Stimulated activated CD8-positive, alpha-beta memory T cell treated with anti-CD3 and anti-CD28 coated beads, Interleukin-4, amount 100 ng/mL, for 24 hours (primary cell): ENCODE measurements at places on chromosomes 6 and 20.

- DNase-seq, result no peak
Observed at GRCh38 chr6:38591439-38591838, 48.3 kb downstream of the BTBD9 start.

GRCh38 chr6:129504456-129504855 is 205.5 kb downstream of the ARHGAP18 start:
- DNase-seq, result no peak

GRCh38 chr6:166712286-166713228 is 85.5 kb upstream of the RPS6KA2 start:
- no peak for DNase-seq

GRCh38 chr20:57883761-57884160 is 173.9 kb upstream of the PMEPA1 start:
- no peak for DNase-seq

GRCh38 chr6:142648036-142648451 is 296.9 kb downstream of the HIVEP2 start:
- no peak for DNase-seq

DNA sequence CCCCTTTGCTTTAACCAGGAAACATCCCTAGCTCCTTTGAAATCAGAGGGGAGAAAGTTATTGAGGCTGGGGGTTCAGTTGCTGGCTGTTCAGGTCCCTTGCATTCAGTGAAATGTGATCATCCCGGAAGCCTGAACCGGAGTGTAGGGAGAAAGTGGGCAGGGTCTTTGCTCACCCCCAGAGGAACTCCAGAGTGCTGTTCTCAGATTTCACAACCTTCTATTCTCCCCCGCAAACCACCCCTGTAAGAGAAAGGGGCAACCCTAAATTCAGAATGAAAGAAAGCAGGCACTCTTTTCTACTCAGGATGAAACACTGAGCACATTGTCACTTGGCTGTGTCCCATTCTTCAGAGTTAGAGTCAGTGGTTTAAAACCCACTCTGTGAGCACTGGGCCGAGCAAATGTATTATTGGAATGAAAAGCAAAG is 139.8 kb downstream of the KHDC1L start:
- DNase-seq, result no peak

DNA sequence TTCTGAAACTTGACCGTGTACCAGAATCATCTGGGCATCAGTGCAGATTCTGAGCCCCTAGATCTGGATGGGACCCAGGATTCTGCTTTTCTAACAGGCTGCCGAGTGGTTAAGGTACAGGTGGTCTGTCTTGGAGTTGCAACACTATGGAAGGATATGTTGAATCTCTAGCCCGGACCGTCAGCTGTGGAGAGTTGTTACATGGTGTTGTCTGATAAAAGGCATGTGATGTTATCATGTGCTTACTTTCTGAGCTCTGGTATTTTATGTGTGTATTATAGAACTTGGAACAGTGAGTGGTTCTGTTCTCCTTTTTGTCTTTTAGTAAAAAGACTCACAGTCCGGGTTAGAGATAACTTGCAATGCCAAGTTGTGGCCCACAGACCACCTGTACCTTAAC is 123.0 kb downstream of the JARID2 start:
- no peak for DNase-seq

DNA sequence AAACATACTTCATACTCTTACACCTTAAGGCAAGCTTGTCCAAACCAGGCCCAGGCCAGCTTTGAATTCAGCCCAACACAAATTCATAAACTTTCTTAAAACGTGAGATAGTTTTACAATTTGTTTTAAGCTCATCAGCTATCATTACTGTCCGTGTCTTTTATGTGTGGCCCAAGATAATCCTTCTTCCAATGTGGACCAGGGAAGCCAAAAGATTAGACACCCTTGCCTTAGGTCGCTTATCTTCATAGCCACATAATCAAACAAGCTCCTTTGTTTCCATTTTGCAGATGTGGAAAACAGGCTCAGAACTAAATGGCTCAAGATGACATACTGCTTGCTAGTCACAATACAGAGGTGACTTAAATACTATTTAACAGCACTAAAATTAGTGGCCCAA is 6.0 kb downstream of the SALL4 start:
- DNase-seq, result no peak

GRCh38 chr6:37988127-37988526 is 168.6 kb downstream of the ZFAND3 start:
- no peak for DNase-seq

DNA sequence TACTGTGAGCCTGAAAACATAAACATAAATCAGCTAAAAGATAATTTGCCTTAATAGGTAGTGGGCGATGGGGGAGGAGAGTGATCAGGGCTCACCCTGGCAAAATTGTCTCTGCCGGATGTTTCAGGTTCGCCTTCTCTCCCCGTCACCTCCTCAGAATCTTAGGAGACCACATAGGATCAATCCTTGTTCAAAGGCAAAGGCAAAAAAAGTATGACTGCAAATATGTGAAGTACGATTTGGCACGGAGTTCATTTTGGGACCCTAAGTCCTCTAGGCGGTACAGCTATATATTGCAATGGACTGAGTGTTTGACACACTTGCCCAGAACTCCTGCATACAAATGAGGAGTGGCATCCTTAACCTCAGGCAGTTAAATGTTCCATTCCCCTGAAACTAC is 649.2 kb upstream of the FLRT3 start:
- no peak for DNase-seq
